Hypothalamus (tissue), 51 donors: ENCODE measurements at places on chromosomes 7 and 10.

DNA sequence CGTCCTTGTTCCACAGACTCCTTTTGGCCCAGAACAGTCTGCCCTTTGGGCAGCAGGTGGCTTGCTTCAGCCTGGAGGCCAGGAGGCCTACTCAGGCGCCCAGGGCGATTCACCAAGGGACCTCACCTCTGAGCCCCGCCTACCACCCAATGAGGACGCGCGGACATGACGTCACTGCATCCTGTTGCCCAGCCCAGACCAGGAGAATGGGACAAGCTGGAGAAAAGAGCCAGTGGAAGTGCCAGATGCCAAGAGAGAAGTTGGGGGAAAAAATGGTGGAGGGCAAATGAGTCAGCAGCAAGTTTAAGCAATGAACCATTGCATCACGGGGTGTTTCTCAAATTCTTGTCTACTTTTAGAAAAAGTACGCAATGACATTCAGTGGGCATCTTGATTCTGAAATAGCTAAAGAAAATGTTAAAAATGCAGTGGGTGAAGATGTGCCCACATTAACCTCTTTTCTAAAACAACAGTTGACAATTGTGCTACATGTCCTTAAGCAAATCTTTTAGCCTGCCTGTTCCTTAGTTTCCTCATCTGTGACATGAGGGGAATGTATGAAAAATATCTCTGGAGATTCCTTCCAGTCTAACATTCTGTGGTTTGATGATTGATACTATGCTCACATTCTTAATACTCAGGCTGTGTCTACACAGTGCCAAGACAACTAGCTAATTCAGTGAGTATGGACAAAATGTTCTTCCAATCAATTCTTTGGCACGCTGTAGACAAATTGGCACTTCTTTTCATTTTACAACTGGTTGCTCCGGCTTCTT is 23.9 kb upstream of the LEP start:
- DNase-seq, result no peak

DNA sequence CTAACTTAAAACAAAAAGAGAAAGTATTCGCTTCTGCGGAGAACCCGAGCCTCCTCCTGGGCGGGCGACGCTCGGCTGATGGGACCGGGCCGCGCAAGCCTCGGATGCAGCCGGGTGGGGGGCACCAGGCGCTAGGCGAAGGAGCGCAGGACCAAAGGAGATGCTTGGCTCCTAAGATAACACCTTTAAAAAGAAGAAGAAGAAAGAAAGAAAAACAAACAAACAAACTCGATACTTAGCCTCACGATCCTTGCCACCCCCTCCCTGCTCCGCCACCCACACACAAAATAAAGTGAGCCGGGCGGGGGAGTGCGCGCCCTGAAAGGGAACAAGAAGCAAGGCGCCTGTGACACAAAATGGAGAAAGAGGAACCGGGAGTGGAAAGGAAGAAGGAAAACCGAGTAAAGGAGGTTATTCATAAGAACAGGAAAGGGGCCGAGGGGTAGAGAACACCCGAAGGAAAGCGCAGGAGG is 34.0 kb upstream of the EBLN1 start:
- DNase-seq, result peak; percentile 66

- DNase-seq, result no peak
These were observed 138.0 kb downstream of the PPP1R9A start for GRCh38 chr7:95045236-95045923.

DNA sequence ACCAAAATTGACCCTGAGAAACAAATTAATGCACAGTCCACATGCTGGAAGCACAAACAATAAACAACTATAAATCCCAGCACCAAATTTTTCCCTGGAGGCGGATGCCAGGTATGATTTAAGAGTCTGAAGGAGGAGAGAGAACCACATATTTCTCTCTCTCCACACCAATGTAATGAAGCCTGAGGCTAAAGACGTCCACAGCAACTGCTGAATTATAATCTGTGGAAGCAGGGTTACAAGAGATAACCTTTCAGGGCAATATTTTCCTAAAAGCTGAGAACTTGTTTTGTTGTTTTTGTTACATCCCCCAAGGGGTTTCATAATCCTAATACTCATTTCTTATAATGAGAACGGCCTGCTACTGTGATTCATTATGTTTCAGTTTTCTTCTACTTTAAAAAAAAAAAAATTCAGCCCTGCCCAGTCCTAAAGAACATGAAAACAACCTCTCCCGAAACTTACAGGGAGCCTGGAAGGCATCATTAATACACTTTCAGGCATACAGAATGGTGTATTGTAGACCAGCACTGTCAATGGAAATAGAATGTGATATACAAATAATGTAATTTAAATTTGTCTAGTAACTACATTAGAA is 48.5 kb upstream of the ABLIM1 start:
- no peak for DNase-seq

- DNase-seq, result no peak
These were observed 241.3 kb upstream of the LRRTM3 start for GRCh38 chr10:66684581-66684980.

- DNase-seq, result no peak
These were observed 107.0 kb downstream of the VIM start for GRCh38 chr10:17335065-17335464.

GRCh38 chr10:29924436-29924835 is 134.9 kb downstream of the JCAD start:
- no peak for DNase-seq

- no peak for DNase-seq
These were observed 663.6 kb downstream of the GRM8 start for GRCh38 chr7:126589068-126589684.

- no peak for DNase-seq
These were observed 19.8 kb downstream of the C10orf71 start for GRCh38 chr10:49318755-49319154.

GRCh38 chr10:107031931-107032699 is 132.4 kb downstream of the SORCS1 start:
- DNase-seq, result no peak

GRCh38 chr10:74026428-74027015 is 28.6 kb downstream of the VCL start:
- DNase-seq, result no peak

GRCh38 chr10:23886355-23886754 is 322.6 kb upstream of the KIAA1217 start:
- no peak for DNase-seq

- no peak for DNase-seq
These were observed 35.5 kb downstream of the MDFIC start for GRCh38 chr7:114957444-114957843.

DNA sequence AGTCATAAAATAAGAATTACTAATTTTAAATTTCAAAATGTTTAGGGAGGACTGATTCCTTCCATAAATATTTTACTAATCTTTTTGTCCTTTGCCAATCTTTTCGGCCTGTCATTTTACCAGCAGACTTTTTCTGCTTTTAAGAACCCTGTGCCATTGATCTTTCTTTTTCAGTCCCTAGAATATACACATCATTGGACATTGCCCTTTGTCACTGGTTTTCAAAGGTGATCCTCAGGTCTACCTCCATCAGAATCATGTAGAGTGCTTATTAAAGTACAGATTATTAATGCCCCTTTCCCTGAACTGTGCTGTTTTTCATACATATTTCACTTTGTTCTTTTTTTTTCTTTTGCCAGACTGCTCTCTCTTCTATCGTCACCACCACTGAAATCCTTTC is 43.8 kb downstream of the SHOC2 start:
- DNase-seq, result no peak

DNA sequence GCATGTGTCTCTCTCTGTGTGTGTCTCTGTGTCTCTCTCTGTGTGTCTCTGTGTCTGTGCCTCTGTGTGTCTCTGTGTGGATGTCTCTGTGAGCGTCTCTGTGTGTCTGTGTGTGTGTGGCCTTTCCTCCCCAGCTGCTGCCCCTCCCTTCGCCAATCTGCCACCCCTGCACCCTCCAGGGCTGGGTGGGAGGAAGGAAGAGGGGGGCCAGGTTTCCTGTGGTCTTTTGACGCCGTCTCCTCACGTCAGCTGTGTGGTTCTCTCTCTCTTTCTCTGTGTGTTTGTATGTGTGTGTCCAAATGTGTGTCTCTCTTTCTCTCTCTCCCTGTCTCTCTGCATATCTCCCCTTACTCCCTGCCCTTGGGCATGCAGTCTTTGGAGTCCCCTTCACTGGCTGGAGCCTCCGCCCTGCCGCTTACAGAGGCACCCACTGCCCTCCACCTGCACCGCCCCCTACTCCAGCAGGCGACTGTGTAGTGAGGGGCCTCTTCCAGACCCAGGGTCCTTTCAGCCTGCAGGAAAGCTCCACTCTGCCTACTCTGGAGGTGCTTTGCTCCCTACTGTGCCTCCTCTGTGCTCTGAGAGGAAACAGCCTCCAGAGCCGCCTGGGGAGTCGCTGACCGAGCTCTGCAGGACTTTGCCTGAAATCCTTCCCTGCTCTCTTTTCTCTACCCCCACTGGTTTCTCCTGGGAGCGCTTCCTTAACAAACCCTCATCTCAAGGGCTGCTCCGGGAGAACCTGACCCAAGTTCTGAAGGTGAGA is 44.2 kb upstream of the C10orf71 start:
- DNase-seq, result no peak

GRCh38 chr10:36017137-36017536 is 375.0 kb upstream of the FZD8 start:
- DNase-seq, result no peak

DNA sequence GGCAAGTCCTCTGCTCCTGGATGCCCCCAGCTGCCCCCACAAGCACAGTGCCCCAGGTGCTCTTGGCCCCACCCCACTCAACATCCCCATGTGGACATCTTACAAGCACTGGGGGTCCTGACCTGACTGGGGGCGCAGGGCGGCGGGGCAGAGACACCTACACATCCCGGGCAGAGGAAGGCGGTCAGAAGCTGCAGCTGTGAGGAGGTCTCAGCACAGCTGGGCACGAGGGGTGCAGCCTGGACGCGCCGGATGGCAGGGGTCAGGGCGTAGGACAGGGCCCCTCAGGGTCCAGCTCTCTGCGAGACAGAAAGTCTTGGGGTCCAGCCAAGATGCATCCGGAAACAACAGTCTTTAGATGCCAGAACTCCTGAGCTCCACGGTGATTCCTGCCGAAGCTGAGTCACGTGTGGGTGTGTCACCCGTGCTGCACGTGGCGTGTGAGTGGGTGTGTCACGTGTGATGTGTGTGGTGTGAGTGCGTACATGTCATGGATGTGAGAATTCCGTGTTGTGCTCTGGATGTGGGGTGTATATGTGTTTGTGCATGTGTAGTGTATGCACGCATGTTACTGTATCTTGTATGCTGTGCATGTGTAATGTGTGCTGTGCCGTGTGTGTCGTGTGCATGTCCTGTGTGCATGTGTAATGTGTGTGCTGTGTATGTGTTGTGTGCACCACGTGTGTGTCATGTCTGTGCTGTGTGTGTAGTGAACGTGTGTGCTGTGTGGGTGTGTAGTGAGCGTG is 5.1 kb downstream of the VENTX start:
- DNase-seq, result no peak

DNA sequence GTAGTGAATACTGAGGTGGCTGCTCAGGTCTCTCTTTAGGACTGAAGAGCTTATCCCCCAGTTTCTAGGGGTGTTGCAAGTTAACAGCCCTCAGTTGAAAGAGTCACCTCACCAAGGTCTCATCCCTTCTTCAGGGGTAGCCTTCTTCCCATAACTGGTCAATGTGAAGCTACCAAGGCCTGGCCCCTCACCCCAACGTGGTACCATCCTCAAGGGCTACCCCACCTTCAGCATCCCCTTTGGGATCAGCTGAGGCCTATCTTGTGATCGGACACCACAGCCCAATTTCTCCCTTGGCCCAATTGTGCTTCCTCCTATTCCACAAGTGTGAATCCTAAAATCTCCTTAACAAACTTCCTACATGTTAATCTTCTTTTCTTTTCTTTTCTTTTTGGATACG is 289.5 kb upstream of the MKLN1 start:
- DNase-seq, result no peak

DNA sequence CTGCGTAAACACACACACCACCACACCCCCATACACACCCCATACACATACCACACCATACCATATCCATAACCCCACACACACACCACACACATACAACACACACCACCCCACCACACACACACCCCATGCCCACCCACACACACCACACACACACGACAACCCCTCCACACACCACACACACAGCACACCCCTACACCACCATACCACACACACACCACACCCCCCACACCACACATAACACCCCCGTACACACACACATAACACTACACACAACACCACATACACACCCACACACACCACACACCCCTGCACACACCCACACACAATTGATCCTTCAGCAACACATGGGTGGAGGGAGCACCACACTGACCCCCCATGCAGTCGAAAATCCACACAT is 50.3 kb upstream of the BMS1 start:
- DNase-seq, result no peak

GRCh38 chr7:151597541-151598444 is 78.1 kb upstream of the RHEB start:
- no peak for DNase-seq

DNA sequence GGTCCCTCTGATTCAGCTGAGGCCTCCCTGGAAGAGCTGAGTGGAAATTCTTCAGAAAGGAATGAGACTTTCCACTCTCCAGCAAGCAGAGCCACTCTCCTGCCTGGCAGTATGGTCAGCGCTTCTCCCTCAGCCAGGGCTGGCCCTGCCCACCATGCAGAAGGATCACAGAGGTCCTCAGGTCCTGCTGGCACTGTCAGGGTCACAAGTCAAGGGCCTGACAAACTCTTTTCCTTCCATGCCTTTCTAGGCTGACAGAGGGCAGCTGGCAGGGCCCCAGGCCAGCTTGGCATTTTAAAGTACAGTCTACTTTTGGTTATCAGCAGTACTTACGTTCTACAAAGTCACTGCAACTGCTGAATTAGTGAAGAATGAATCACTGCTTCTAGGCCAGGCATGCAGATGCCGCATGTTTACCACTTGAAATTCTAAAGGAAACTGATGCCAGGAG is 119.3 kb upstream of the FRMD4A start:
- no peak for DNase-seq

- DNase-seq, result no peak
These were observed 51.8 kb upstream of the MRLN start for GRCh38 chr10:59805014-59805413.

DNA sequence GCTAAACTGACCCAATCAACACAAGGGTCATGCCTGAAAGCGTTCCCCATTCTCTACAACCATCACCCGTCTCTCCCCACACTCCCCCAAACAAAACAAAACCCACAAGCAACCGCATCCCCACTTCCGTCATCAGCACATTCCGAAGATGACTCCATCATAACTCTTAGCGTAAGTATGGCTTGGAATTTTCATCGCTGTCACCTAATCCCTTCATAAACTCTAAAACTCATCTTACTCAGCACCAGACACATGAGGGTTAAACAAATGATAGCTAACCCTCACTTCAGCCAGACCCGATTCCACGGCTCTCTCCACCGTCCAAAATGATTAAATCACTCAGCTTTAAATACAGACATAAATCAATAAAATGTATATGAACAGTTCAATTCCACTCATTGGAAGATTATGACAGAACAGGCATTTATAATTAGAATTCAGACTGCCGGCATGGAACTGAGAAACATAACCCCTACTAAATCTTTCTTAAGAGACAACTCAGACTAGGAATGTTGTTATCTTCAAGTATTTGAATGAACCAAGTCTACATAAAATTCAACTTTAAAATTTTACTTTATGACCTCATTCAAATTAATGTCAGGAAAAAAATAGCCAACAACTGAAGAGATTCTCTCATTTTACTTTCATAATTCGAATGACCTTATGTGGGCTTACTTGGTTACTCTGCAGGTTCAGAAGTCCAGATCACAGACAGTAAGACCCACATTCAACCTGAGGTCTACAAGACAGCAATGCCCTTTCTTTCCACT is 215.9 kb downstream of the PARD3 start:
- no peak for DNase-seq
